ENCODE measurements at places on chromosomes 1 and 21.

DNA sequence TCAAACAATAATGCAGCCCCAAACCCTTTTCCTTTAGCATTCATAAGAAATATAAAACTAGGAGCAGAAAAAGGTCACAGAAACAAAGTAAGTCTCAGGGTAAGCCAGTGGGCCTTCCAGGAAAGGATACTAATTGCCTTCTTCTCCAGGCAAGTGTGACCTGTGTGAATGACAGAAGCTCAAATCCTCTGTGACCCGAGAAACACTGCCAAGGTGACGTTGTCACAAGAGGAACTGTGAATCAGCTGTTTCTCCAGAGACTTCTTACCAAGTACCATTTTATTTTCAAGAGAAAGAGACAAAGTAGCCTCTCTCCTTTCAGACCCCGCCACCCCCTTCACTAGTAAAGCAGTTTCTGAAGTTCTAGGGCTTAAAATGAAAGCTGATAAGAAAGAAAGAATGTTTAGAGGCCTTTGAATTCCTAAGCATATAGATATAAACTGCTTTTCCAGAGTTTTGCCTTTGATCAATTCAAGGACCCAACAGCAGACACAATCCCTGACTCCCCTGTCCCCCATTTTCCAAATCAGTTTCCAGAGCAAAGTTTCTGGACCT is 155.6 kb downstream of the NUF2 start:
- no peak for DNase-seq

- DNase-seq: no peak
Measured at GRCh38 chr1:225880636-225881035, 1.5 kb downstream of the TMEM63A start.

- DNase-seq: no peak
Measured at GRCh38 chr1:11391886-11392285, 87.1 kb upstream of the DISP3 start.

- DNase-seq: no peak
Measured at GRCh38 chr1:169759038-169759437, 25.2 kb upstream of the SELE start.

- DNase-seq: peak; percentile 70
Measured at GRCh38 chr1:206864939-206865671, at the start of gene IL20. Gene IL20 (plus strand): TSS chr1:206865623. CDS start chr1:206865853, 230 bp downstream.

DNA sequence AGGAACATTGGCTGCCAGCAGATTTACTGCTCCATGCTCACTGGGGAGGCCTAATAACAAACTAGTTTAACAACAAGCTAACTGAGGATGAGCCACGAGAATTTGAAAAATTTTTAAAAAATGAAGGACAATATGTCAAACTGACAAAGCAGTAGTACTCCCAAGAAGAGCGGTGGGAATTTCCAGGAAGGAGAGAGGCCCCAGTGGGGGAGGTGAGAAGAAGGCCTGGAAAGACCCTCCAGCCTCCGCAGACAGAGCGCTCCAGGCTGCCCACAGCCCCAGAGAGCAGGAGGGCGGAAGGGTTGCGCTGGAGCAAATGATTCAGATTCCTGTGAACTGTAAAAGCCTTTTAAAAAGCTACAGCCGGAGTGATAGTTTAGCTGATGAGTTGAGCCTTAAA is 78.5 kb downstream of the SIPA1L2 start:
- no peak for DNase-seq

DNA sequence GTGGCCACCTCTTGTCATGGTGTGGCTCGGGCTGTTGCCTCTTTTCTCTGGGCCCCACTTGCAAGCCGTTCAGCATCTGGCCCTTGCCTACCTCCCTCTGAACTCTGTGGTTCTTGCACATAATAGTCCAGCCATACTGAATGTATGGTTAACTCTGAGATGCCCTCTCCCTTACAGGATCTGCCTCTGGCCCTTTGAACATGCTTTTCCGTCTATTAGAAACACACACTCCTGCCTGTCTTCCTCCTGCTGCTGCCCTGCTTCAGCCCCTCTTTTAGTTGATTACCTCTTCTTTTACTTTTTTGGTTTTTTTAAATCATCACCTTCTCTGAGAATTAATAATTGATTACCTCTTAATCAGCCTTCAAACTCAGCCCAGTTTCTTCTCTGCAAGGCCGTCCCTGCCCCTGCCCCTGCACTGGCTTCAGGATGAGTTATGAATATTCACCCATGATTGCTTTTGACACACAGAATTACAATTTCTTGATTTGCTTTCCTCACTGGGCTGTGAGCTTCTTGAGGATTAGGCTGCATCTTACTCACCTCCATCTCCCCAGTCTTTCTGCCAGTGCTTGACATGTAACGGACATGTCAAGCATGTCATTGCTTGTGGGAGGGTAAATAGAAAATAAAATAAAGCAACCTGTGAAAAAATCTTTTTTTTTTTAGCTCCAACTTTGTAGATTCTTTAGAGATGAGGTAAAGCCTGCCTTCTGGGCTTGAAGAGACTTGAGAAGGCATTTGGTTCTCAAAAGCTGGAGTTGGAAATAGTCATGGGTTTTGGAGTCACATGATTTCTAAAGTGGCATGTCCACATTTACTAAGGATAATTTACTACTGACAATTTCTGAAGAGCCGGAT is 158.3 kb downstream of the PLXNA2 start:
- no peak for DNase-seq

DNA sequence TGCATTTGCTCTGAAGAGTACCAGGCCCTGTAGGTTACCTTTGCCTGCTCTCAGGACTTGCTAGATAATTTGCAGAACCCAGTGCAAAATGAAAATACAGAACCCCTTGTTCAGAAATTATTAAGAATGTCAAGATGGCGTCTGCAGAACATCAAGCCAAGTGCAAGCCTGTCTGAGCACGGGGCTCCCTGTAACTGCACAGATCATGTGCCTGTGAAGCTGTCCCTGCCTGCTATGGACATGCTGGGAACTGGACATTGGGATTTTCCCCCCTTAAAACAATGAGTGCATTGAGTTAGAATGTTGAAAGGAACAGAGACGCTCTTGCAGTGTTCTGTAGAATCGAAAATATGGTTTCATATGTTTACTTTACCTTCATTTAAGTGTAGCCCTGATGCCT is 2.9 kb downstream of the CLDN14 start:
- DNase-seq: no peak

DNA sequence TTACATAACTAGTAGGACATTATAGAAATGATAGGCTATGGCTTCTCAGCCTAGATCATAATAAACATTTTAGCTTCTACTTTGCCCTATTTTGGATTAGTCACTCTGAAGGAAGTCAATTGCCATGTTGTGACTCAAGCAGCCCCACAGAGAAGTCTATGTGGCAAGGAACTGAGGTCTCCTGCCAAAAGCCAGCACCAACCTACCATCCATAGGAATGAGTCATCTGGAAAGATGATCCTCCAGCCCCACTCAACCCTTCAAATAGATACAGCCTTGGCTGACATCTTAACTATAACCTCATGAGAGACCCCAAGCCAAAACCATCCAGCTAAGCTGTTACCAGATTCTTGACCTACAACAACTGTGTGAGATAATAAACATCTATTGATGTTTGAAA is 76.3 kb upstream of the BEND5 start:
- no peak for DNase-seq

DNA sequence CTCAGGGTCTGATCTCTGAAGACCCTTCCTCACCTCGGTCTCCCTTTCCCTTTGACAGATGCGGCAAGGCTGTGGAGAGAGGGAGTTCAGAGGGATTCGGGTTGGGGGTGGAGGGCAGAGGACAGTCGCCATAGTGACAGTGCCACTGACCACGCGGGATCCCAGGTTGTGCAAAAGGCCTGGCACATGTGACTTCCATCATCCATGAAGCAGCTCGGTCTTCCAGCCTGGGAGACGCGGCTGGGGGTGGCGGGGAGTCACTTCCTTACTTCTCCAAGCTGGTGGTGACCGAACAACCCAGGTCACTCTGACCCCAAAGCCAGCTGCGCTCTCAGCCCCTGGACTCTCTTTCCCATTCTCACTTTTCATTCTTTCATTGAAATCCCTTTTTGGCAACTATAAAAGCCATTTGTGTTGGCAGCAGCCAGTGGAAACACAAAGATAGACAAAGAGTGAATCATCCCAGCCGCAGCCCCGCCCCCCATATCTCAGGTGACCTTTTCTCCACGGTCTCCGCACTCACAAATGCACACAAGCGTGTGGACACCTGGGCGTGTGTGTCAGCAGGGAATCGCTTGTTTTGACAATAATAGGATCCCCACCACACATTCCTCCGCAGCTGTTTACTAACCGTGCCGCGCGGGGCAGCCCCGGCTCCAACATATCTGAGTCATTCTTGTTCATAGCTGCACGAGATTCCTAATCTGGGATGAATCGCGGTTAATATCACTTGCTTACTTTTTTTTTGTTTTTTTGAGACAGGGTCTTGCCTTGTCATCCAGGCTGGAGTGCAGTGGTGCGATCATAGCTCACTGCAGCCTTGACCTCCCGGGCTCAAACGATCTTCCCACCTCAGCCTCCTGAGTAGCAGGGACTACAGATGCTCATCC is 68.3 kb downstream of the DHRS3 start:
- no peak for DNase-seq

- DNase-seq: no peak
Measured at GRCh38 chr1:223842784-223843183, 3.0 kb downstream of the TP53BP2 start.

DNA sequence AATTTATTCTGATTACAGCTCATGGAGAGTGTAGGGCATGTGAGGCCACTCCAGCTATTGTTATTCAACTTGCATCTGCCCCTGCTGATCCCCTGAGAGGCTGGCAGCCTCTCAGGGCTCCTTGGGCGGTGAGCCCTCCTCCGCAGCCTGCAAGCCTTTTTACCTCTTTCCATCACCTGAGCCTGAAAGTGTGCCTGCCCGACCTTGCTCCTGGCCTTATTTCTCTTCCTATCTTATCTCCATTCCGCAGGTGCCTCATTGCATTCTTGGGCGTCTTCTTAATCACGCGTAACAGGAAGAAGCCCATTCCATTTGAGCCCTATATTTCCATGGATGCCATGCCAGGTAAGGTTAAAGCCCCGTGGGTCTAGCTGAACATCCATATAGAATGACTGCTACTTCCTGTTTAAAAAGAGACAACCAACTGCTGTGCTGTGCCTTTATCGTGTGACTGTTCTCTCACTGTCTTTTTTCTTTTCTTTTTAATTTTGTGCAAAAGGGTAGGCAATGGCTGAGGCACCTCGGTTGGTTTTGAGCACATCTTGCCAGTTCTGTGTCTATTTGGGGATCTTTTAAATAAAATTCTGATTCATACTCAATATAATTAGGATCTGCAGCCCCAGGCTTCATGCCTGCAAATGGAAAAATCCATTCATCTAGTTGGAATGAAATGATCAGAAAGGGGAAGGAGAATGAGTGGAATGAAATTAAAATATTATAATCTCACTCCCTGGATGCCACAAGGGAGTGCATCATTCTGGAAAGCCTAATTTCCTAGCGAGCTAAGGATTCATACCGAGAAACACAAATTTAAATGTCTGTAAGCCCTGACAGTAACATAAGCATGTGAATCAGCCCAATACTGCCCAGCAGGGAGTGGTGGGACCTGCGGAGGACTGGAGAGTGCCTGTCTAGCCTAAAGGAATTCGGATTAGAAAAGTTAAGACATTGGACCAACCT is 38.6 kb upstream of the RCAN3 start:
- no peak for DNase-seq

DNA sequence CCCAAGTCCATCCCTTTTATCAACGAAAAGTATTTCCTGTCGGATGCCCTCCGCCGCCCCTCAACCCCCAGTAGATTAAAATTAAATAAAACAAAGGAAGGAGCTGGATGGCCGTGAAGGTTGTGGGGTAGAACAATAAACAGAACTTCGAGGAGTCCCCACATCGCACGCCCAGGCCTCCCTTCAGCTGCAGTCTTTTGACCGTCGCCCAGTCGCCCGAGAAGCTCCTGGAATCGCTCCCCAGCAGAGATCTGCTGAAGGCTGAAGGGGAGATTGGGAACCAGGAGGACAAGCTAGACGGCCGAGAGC is 905 bp downstream of the BARHL2 start:
- no peak for DNase-seq

DNA sequence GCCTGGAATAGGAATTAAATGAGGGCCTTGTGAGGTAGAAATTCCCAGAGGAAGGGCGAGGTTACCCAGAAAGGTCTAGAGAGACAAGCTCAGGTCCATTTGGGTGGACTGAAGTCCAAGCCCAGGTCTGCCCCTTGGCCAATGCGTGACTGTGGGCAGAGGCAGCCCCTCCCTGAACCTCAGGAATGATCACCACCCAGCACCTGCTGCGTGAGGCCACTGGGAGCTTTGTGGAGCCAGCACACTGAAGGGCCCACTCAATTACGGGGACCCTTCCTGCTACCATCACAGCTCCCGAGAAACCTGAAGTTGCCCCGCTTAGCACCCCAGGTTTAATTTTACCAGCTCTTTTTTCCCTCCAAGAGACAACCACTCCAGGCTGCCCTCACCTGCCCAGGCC is 6.5 kb upstream of the MATN1 start:
- DNase-seq: no peak

Data from stimulated activated CD4-positive, alpha-beta T cell treated with anti-CD3 and anti-CD28 coated beads, Interleukin-15, amount 100 ng/mL, for 1 hour (primary cell).